ENCODE measurements at places on chromosomes 3 and 15.

GRCh38 chr3:101813817-101814440 lies 34.9 kb downstream of the NXPE3 start:
- peak; percentile 25 for DNase-seq

GRCh38 chr15:66638377-66638776 lies 63.7 kb upstream of the SMAD6 start:
- no peak for DNase-seq

DNA sequence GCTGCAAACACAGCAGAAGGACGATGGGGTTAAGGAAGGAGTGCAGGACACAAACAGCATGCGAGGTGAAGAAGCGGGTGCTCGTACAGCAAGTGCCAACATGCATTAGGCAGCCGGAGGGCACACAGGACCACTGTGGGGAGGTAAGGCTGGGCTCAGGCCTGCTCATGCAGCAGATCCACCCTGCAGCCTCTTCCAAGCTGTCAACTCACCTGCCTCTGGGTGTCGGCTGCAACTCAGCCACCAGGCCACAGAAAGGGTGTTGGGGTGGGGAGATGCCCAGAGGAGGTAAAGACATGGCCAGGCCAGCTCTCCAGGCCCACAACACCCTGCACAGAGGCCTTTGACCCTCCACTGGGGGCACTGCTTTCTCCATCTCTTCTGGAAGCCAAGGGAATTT lies 44.2 kb downstream of the TGM4 start:
- no peak for DNase-seq

- DNase-seq: no peak
Measured at GRCh38 chr3:111547631-111548030, 5.6 kb downstream of the CD96 start.

GRCh38 chr3:187296058-187296457 lies 4.5 kb upstream of the MASP1 start:
- no peak for DNase-seq

GRCh38 chr3:100590840-100591147 lies 18.6 kb upstream of the ADGRG7 start:
- DNase-seq: no peak
